ENCODE measurements at places on chromosomes 4 and X.

DNA sequence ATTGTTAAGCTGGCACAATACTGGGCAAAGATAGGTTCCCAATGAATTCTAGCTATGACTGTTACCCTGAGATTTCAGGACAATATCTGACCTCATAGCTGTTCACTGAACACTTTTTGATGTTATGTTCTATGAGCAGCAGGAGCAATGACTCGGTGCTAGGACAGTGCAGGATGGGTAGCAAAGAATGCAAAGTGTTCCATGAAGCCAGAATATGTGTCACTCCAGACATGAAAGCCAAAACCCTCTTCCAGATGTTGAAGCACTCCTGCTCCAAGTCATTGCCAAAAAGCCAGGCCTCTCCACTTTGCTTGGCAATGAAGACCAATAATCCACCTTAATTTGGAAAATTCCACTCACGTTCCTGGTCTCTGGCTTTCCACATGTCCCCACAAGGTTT lies 300.9 kb upstream of the CPEB2 start:
- no peak for DNase-seq

DNA sequence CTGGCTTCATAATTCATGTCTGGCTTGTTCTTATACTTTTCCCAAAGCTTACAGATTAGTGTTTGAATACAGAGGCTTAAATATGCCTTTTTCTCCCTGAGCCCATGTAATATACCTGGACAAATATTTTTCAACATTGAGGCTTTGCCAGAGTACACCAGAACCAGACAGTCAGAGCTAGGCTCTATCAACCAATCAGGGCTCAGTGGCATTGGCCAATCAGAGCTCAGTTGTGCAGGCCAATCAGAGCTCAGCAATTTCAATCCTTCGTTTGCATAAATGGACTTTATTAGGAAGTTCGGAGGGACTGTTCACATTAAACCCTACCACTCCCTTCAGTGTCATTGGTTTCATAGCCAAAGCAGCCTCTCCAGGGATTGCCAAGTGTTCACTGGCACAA lies 51.2 kb upstream of the TMSB15B start:
- DNase-seq, result no peak

DNA sequence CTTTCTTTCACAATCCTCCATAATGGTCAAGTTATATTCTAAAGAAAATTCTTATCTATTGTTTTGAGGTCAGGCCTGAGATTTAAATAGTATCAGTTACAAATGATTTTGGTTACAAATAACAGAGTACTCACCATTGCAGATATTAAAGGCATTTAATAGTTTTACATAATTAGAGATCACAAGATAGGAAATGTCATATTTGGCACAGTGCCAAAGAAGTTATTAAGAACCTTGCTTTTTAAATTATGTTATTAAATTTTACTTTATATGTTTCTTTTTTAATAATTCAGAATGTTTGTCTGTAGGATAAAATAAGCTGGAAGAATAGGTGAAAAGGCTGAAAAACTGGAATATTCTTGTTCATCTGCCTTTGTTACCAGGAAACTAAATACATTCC lies 1174.7 kb downstream of the PCDH18 start:
- DNase-seq, result no peak

- no peak for DNase-seq
Observed at GRCh38 chrX:128518508-128518907, 466.3 kb upstream of the ACTRT1 start.

GRCh38 chr4:145618210-145618931 lies 814 bp upstream of the MMAA start:
- no peak for DNase-seq

- DNase-seq, result peak; percentile 42
Observed at GRCh38 chr4:169757575-169758184, at the start of gene HPF1. Gene HPF1 (minus strand): TSS chr4:169757944. CDS start chr4:169757877, 67 bp downstream.

GRCh38 chr4:136863756-136864155 lies 668.5 kb downstream of the PCDH18 start:
- no peak for DNase-seq

DNA sequence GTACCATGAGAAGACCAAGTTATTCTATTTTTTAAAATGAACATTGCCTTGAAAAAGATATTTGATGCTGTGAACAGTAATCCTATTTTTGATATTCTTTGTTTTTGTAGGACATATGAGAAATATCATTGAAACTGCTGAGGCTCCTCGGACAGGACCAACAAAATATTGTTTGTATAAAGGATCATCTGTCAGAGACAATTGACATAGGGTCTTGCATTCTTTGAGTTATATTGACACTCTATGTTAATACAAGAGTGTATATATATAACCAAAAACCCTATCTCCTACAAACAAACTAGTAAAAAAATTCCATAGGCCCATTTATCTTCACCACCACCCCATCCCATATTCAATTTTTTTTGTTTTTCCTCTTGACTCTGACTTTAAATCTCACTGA lies 222.7 kb downstream of the DACH2 start:
- no peak for DNase-seq

DNA sequence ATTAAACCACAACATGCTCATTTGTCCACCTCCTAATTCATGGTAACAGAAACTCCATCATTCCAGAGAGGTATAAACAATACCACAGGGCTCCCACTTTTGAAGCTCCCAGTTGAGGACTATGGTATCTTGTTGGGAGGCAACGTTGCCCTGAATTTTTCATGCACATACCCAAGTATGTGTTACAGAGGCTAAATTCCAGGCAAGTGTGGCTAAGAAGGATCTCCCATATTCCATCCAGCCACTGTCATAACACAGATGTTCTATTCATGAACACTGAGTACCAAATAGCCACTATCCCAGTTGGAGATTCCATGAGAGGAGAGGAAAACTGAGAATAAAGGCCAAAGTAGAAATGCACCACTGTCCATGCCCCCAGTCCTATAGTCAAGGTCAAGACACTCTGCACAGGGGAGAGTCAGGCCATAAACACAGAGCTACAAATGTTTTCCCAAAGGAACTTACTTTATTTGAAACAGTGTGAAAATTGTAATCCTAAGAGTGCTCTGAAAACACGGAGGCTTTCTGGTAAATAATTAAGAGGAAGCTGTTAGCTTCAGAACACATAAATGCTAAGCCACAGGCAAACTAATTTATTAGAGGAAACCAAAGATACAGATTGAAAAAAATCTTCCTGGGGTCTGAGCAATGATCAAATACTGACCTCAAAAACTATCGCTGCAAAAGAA lies 42.4 kb upstream of the TMPRSS11B start:
- no peak for DNase-seq

GRCh38 chr4:40563401-40563800 lies 66.3 kb downstream of the RBM47 start:
- no peak for DNase-seq

GRCh38 chrX:74272230-74272629 lies 31.8 kb upstream of the ZCCHC13 start:
- DNase-seq, result no peak

GRCh38 chr4:184096561-184097240 lies 121.0 kb downstream of the ENPP6 start:
- DNase-seq, result no peak

DNA sequence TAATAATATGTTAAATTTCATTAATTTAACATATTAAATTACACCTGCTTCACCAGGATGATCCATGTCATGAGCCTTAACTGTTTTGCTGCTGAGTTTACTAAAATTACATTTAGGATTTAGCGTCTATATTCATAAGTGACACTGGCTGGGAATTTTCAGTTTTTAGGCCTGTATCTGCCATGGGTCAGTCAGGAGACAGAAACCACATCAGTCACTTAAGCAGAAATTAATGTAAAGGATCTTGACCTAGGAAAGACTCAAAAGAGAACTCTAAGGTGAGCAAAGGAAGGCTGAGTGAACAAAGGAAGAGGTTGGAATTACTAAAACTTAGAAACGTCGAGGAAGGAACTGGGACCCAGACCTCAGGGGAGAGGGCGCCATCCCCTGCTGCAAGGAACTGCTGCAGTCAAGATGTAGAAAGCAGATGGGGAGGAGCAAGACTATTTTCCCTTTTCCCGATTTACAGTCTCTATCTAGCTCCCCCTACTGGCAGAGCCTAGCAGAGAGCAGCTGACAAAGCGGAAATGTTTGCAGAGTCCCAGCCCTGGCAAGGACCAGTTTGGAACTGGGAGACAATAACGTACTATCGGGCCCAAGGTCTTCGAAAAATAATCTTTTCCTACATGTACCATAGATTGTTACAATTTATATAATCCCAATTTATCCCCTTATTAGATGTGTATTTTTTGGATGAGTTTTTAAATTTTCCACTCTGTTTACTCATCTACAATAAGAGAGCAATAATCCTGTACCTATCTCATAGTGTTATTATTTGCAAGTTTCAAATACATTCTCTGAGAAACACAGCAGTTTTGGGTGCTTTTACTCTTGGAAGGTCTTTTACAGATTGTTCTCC lies 22.6 kb upstream of the RBBP7 start:
- peak; percentile 66 for DNase-seq

GRCh38 chrX:63686878-63687714 lies 97.9 kb downstream of the ARHGEF9 start:
- peak; percentile 20 for DNase-seq

DNA sequence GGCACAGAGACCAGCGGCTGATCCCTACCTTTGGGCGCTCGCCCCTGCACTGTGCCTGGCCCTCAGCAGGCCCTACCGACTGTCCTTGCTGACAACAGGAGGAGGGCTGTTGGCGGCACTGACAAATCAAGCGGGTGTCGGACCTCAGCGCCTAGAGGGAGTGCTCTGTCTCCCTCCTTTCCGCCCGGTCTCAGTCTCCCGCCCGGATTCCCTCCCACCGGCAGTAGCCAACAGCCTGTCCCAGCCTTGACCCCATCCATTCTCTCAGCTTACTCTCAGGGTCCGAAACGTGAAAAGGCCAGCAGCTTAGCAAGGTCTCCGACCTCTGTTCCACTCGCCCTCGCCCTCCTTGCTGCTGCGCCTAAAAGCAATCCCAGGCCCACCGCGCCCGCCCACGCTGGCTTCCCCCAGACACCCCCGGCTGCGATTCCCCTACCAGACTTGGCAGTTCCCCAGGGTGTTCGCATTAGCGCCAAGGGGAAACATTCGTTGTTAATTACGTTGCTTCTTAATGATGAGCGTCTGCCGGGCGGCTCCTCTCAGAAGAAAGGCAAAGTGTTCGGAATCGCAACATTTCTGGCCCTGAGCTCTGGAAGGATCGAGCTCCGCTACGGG lies 96.2 kb downstream of the SOWAHB start:
- DNase-seq, result no peak

- DNase-seq, result no peak
Observed at GRCh38 chr4:65671372-65671771, 1.1 kb upstream of the EPHA5 start.

DNA sequence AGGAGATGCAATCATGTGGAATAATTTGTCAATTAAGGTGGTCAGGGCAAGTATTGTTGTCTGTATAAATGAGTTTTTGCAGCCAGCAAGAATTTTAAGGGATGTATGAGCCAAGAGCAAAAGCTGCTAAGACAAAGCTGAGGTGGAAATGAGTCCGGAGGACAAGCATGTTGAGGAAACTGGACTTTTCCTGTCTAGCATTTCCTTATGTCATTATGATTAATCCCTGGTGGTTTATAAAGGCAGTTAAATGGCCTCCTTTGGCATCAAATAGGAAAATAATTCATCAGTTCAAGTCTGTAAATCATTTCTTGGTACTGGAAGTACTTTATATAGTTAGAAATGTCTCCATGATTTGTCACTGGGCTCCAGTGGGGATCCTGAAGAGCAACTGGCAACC lies 61.6 kb upstream of the TEX13A start:
- no peak for DNase-seq

- DNase-seq, result no peak
Observed at GRCh38 chr4:70544279-70544868, 26.0 kb downstream of the AMTN start.

GRCh38 chr4:7049739-7050138 lies 6.6 kb downstream of the TADA2B start:
- no peak for DNase-seq

GRCh38 chr4:47045261-47045660 lies 13.9 kb downstream of the GABRB1 start:
- DNase-seq, result no peak

GRCh38 chr4:174494726-174495125 lies 27.6 kb downstream of the HPGD start:
- DNase-seq, result no peak

DNA sequence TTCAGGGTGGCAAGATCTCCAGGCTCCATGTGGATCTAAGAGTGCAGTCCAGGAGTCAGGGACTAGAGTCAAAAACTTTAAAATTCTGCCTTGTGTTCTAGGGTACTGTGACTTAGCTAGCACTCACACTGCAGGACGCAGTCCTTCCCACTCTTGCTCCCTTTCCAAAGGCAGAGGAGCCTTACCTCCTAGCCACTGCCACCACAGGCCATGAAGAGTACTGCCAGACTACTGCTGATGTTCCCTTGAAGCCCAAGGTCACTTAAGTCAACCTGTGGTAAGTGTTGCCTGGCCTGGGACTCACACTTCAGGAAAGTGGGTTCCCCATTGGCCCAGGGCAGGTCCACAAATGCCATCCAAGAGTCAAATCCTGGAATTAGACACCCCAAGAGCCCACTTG lies 632.2 kb downstream of the PCDH19 start:
- no peak for DNase-seq

- no peak for DNase-seq
Observed at GRCh38 chr4:125112536-125112935, 202.2 kb upstream of the FAT4 start.

DNA sequence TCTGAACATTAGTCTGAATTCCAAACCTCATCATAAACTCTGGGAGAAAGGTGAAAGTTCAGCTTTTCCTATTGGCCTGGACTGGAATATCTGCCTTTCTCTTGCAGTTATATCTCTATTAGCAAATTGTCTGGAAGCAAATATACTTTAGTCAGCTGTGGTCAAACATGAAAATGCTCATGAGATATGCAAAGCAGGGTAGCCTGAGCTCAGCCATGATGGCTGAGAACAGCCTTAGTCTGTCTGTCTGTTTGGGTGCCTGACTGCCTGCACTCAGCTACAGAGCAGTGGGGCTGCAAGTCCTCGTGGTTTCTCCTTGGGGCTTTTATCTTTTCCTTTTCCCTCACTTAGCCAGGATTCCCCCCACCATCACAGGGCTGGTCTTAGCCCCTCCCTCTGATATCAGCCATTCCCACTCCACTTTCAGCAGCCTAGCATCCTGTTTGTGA lies 19.5 kb upstream of the PGRMC2 start:
- no peak for DNase-seq

DNA sequence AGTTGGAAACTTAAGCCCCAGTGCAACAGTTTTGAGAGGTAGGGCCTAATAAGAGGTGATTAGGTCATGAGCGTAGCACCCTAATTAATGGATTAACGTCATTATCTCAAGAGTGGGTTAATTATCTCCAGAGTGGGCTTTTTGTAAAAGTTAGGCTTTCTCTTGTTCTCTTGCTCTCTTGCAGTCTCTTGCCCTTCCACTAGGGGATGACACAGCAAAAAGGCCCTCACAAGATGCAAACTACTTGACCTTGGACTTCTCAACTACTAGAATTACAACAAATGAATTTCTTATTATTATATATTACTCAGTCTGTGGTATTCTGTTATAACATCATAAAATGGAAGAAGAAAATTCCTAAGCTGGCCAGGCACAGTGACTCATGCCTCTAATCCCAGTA lies 22.1 kb upstream of the NDST3 start:
- no peak for DNase-seq

Data from SK-N-MC (cell line).